NCI-H187 (cell line): ENCODE measurements at places on chromosomes 16 and 17.

DNA sequence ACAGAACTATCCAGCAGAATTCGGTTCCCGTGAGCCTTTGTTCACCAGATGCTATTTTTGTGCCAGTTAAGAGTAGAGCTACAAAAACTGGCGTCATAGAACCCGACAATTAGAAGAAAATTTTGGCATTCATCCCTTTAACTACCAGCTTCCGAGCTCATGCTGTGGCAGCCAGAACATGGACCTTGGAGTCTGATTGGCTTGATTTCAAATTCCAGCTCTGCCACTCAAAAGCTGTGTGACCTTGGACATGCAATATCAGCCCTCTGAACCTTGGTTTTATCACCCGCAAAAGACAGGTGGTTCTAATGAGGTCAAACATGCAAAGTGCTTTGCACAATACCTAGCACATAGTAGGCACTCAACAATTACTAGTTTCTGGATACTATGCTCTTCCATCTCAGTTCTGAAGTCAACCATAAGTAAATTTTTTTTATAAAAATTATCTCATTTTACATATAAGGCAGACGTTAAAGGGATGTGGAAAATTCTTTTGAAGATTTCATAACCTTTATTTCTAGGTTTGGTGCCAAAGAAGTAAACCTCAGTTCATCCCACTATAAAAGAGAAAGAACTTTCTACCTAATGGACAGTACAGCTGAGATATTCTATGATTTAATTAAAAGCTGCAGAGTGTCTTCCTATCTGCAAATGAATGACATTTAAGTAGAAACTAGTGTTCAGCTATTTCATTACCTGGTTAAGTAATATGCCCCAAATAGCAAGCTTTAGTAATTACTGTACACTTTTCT is 331.5 kb downstream of the HAPSTR1 start:
- no peak for DNase-seq

GRCh38 chr17:49992191-49992932 is 2.7 kb downstream of the DLX3 start:
- DNase-seq = no peak

- no peak for DNase-seq
Measured at GRCh38 chr16:82639666-82640336, 13.0 kb downstream of the CDH13 start.

- no peak for DNase-seq
Measured at GRCh38 chr17:12729086-12729485, 60.2 kb upstream of the ARHGAP44 start.

DNA sequence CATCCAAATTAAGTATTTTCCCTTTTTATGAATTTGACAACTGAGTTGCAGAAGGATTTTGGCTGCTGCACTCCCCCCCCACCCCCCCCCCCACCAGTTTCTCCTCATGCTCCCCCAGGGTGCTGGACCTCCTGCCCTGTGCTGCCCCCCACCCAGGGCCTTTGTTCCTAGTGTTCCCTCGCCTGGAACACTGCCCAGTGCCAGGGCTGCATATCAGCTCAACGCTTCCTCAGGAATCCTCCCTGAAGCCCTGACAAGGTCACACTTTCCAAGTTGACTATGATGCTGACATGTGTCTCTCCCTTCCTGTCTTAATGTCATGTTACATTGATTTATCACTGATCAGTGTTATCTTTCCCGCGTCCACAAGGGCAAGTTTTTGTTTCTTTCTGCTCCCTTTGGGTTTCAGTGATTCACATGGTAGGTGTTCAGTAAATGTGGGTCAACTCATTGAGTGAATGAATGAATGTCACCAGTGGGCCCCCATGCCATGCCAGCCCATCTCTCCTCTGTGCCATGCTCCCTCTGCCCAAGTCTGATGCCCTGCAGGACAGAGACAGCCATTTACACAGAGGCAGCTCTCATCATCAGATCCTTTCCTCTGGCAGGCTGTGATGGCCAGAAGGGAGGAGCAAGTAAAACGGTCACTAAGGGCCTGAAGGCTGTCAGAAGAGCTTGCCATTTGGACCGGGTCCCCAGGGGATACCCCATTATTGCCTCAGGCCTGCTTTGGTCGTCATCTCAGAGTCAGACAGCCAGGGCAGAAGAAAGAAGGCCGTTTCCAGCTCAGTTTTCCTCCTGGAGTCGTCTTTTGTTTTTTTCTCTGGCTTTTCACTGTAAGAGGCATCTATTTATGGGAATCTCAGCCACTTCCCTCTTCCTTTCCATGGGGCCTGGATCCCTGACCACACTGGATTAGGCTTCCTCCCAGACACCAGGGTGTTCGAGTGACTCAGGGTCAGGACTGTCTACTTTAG is 386.2 kb downstream of the SNX29 start:
- DNase-seq = no peak

DNA sequence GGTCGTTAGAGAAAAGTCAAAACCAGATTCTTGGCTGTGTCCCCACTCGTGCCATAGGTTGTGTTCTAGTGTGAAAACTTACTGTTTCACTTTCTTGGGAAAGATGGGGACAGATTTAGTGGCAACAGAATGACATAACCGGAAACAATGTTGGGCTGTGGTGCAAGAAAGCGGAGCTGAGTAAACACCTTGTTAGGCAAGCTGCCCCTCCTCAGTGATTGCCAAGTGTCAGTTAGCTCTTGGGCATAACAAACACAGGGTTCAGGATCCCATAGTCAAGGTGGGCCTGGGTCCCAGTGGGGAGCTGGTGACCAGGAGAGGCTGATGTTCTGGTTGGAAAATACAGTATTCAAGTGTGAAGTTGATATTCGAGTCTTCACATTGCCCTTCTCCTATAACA is 15.4 kb downstream of the UBN1 start:
- no peak for DNase-seq

- no peak for DNase-seq
Measured at GRCh38 chr17:43351691-43352090, 47.1 kb upstream of the ARL4D start.

DNA sequence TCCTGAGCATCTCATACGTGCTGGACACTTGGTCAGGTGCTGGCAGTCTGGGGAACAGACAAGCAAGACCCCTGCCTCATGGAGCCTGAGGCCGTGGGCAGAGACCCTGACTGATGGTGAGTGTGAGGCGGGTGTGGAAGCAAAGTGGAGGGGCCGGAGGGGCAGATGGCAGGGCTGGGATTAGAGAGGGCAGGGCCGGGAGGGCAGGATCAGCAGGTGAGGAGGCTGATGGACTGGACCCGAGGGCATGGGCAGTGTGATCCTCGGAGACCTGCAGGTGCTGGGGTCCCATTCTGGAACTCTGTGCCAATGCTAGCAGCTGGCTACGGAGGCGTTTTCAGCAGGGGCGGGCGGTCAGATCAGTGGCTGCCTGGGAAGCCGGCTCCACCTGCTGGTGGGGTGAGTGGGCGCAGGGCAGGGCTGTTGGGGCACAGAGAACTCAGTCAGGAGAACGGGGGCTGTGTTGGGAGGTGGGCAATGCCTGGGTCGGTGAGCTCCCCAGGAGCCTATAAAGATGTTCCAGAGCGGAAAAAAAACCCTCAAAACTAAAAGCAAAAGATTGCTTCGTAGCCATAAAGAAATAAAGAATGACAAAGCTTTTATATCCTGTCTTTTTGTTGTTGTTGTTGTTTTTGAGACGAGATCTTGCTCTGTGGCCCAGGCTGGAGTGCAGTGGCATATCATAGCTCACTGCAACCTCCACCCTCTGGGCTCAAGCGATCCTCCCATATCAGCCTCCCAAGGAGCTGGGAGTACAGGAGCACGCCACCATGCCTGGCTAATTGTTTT is 8.9 kb upstream of the C16orf74 start:
- no peak for DNase-seq

GRCh38 chr16:59683709-59684108 is 949.6 kb upstream of the GOT2 start:
- DNase-seq = no peak

DNA sequence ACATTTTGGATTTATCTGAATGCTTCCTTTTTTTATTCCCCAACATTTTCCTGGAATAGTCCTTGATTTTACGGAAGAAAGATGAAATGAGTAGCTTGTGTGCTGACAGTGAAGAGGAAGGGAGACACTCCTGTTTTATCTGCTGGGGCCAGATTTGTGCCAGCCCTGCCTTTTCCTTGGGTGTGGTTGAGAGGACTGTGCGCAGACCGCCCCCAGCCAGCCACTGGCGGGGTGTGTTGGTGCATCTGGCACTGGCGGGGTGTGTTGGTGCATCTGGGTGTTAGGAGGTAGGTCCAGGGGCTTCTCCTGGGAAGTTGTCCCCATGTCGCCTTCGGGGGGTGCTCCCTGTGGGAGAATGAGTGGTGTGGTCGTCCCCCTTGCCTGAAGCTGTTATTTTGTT is 39.5 kb downstream of the RAP1GAP2 start:
- no peak for DNase-seq

GRCh38 chr17:43013296-43013695 is 6.7 kb downstream of the IFI35 start:
- no peak for DNase-seq

- DNase-seq = no peak
Measured at GRCh38 chr17:75844530-75845057, 390 bp upstream of the UNC13D start.

- no peak for DNase-seq
Measured at GRCh38 chr17:60527701-60528100, 1.7 kb upstream of the APPBP2 start.

DNA sequence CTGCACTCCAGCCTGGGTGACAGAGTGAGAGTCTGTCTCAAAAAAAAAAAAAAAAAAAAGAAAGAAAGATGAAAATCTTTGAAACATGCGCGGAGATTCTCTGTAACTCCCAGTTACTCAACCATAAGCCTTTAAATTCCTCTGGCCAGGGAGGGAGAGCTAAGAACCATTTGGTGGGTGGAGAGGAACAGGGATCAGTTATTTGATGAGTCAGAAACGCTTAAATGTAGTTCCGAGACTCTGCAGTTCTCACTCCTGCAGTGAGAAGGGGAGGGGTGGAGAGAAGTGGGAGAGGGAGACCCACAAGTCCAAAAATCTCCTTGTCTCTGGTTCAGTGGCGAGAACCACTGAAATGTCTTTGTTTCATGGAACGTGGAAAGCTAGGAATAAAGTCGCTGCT is 266.7 kb downstream of the SOX9 start:
- no peak for DNase-seq

- no peak for DNase-seq
Measured at GRCh38 chr17:46811978-46812583, 6.4 kb downstream of the WNT3 start.

- DNase-seq = no peak
Measured at GRCh38 chr16:8946544-8946943, 17.2 kb downstream of the USP7 start.

GRCh38 chr16:1762879-1763520 is 8.3 kb downstream of the NME3 start:
- DNase-seq = no peak

GRCh38 chr16:70561623-70562022 is 38.0 kb downstream of the SF3B3 start:
- no peak for DNase-seq

DNA sequence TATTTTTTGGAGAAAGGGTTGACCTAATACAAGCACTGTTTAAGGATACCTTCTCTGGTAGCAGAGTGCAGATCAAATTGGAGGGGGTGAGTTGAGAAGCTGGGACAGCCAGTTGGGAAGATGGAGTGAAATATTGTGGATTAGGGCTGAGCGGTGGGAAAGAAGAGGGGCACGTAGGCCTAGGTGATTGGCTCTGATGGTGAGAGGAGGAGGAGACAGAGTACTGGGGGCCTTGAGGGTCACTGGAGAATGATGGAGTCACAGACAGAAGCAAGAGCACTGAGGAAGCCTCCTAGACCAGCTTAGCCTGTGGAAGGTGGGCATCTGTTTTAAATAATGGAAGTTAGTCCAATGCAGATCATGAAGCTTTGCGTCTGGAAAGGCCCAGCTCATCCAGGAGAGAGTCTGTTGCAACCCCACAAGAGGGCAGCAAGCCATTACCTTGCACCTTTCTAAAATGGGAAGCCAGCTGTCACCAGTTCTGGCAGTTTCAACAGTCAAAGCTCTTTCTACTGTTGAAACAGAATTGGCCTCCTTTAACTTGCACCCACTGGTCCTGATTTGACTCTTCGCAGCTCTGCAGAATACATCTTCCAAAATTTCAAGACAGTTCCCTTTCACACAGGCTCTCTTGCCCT is 11.8 kb downstream of the SLC9A5 start:
- no peak for DNase-seq

GRCh38 chr17:63573634-63574033 is 23.4 kb downstream of the DCAF7 start:
- DNase-seq = no peak

DNA sequence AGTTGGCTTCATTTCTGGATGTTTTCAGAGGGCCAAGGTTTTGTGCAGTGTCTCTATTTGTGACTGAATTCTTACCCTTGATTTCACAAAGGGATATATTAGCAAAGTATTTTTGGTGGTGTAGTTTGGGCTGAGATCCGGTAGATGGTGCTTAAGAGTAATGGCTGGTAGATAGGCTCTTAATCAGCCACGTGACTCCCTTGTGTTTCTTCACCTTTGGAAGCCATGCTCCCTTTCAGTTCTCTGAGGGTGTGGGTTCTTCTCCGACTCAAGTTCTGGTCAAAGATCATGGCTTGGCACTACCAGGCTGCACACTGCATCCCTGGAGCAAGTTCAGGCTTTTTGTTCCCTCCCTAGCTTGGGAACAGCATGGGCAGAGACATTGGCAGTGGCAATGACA is 887.3 kb downstream of the CDH8 start:
- no peak for DNase-seq

DNA sequence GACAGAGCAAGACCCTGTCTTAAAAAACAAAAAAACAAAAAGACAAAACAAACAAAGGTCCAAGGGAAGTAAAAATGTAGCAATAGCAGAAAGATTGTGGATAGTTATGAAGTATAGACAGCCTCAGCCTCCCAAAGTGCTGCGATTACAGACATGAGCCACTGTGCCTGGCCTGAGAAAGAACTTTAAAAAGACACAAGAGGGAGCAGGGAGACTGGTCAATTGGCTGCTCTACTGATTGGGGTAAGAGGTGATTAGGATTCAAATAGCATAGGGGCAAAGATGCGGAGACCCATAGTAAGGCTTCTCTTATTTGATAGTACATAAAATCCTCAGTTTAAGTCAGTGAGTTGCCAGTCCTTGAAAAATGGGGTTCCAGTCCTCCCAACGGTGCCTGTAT is 518.2 kb upstream of the GOT2 start:
- DNase-seq = no peak

DNA sequence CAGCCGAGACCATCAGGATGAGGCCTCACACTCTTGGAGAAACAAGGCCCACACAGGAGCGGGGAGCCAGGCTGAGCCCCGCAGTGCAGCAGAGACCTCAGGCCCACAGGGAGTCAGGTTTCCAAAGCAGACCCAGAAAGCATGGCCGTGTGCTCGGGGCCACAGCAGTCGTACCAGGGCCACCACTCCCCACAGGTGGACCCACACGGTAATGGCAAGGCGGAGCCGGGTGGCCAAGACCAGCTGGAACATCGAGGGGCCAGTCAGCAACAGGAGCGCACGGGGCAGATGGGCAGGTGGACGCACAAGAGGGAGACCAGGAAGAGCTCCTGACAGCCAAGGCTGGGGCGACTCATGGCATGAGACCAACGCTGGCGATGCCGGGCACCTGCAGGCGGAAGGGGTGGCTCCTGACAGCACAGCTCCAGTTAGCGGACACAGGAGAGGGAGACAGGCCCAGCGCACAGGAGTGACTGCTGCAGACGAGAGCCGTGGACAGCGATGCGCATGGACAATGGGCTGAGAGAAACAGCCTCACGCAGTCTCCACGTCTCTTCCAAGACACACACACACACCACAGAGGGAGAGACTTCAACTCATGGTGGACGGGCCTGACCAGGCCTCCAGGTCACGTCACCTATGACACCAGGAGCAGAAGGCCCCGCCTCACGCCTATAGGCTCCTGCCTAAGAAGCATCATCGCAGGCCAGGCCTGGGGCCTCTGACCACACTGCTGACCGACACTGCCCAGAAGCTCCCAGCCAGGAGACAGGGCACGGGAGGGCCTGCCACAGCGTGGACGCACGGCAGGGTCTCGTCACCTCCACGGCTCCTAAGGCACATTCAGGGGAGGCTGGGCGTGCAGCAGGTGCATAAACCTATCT is 58.6 kb downstream of the ZNF778 start:
- no peak for DNase-seq
